ENCODE measurements at places on chromosomes 3 and 15.
A peak's percentile ranks its signal among the peaks of the same experiment; 100 is the strongest.

DNA sequence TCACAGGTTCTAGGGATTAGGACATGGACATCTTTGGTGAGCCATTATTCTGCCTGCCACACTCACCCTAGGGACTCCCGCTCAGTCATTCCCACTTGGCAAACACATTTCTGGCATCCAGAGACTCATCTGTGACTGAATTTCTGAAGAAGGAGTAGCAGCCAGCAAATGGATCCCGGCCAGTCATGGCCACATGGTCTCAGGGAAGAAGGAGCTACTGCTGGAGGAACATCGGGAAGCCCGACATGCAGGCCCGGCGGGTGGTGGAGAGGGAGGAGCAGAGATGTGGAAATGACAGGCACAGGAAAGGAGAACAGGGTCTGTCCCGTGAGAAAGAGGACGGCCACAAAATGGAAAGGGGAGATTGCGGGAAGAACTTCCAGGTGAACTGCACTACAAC, 65.4 kb downstream of the SEMA5B start:
- no peak for DNase-seq

GRCh38 chr3:169564883-169565282, 98.6 kb downstream of the MECOM start:
- DNase-seq: no peak

DNA sequence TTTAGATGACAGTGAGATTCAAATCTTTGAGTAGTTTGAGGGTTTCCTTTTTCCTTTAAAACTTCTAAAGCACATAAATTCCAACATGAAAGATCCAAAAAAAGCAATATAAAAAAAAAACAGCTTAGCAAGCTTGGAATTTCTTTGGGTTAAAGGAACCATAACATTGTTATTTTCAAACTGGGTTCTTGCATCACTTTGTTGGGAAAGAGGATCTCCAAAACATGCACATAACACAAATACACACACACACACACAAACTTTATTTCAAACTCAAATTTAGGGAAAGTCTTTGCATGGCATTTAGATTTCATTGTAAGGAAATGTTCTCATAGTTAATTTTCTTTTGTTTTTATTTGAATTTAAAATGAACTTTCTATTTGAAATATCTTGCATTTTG, 79.2 kb upstream of the COL8A1 start:
- DNase-seq: no peak

DNA sequence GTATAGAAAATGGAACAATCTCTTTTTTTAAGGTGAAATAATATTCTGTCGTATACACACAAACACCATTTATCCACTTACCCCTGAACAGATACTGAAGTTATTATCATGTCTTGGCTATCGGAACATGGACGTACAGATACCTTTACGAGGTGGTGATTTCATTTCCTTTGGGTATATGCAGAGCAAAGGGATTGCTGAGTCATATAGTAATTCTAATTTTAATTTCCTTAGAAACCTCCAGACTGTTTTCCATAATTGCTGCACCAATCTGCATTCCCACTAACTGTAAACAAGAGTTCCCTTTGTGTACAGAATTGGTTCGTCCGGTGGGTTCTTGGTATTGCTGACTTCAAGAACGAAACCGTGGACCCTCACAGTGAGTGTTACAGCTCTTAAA, 179.4 kb downstream of the SHOX2 start:
- no peak for DNase-seq

- no peak for DNase-seq
Measured at GRCh38 chr3:132783152-132783551, 60.9 kb upstream of the NPHP3 start.

DNA sequence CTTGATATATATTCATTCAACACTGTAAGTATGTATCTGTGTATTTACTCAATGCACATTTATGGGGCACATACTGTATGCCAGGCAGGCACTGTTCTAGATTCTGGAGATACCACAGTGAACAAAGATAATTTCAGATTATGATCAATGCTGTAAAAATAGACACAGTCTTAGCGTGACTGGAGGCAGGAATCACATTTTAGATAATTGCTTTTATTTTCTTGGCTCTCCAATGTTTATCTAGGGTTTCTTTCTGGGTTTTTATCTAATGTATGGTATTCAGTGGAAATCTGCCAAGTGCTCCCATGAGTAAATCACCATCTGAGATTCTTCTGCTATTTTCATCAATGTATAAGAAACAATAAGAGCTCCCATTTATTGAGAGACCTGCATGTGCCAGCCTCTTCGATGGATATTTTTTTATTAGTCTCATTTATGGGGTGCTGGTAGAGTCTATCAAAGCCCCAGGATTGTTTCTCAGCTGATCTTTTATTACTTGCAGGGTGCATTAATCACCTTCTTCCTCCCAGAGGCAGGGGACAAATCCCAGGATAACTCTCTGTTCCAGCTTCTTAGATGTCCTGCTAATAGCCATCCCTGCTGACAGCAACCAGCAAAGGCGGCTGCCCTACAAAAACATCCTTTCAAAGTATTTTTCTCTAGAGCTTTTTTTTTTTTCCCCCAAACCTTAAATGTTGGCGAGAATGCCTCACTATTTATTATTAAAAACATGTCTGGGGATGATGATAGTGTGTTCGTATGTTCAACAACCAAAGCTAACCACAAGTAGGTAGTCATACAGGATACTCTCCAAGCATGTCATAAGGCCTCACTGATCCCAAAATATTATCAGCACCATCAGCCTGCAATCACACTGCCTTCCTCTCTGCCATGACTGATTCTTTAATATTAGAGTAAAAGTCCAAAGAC, 331.0 kb upstream of the RASGRP1 start:
- DNase-seq: no peak

DNA sequence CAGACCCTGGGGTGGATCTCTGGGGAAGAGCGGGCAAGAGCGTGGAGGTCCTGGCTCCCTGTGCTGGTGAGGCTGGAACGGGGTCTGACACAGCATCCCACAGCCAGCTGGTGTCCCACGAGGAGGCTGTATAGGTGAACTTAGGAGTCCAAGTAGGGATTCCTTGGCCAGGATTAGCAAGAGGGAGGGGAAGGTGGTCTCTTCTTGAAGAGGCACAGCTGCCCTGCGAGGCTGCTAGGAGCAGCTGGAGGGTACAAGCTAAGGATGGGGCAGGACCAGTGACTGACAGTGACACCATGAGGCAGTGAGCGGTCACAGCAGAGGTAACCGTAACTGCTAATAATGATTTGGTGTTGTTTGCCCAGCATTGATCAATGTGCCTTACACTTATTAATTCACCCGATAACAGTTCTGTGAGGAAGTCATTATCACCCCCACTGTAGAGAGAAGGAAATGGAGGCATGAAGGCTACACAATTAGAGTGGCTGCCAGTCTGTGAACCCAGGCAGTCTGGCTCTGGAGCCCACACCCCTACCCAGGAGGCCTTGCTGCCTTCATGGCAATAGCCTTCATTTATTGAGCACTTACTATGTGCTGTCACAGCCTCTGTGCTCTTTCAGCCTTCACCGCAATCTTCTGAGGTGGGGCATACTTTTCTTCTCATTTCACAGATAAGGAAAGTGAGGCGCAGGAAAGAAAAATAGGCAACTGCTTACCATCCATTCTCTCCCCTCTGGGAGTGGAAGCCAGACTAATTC, 59.4 kb downstream of the TMEM44 start:
- DNase-seq: peak; percentile 68

DNA sequence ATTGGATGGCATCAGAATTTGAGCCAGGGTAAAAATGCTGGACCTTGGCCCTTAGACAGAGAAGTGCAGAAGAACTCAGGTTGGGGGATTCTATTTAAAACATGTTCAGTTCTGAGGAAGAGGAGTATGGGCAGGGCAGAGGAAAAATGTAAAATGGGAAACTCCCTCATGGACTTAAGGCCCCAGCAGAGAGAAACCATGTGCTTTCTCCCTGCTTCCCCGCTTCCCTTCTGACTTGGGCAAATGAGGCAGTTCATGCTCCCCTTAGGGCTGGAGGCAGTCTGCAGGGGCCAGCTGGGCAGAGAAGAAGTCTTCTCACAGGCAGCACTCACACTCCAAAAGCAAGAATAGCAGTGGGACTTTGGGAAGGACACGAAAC, 9.9 kb upstream of the NUDT16 start:
- no peak for DNase-seq

DNA sequence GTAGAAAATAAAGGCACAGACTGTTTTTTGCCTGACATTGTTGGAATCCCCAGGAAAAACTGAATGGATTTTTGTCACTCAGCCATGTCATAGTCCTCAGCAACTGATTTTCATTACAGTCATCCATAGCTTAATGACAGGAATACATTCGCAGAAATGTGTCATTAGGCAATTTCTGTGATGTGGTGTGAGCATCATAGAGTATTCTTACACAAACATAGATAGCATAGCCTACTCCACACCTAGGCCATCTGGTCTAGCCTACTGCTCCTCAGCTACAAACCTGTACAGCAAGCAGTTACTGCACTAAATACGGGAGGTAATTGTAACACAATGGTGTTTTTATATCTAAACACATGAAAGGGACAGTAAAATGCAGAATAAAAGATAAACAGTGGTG, 34.4 kb upstream of the FBN1 start:
- DNase-seq: no peak

GRCh38 chr3:196639483-196640296, at the start of gene NRROS:
Gene NRROS, plus strand, starts transcription at chr3:196639694. Its CDS starts 14,846 bp downstream, at chr3:196654540.
- DNase-seq: peak; percentile 76

GRCh38 chr3:53226841-53227407, 28.9 kb downstream of the TKT start:
- DNase-seq: no peak

DNA sequence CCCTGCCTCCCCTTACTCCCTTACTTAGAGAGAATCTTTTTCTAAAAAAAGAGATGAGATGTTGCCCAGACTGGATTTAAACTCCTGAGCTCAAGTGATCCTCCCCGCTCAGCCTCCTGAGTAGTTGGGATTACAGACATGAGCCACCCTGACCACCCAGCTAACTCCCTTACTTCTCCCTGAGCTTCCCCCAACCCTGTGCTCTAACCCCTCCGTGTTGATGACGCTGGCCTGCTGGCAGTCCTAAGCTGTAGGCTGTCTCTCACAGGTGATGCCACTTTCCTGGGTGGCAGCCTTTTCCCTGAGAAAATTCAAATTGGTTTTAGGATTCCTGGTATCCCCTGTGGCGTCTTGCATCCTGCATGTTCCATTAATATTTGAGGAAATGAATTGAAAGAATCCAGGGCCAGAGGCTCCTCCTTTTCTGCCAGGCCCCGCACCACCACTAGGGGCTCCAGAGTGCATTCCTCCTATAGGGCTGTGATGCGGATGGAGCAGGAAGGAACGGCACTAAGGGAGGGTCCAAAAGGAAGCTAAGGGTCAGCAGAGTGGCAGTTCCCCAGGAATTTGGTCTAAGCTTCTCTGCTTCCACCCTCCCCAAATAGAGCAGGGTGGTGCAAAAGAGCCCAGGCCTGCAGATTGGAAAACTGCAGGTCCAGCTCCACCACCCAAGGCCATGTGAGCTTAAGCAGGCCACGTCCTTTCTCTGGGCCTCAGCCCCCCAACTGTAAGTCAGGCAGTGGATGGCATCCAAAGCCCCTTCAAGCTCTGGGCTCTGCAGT, 101.1 kb downstream of the DAPK2 start:
- peak; percentile 81 for DNase-seq

GRCh38 chr15:66704803-66705153, 2.7 kb downstream of the SMAD6 start:
- no peak for DNase-seq

DNA sequence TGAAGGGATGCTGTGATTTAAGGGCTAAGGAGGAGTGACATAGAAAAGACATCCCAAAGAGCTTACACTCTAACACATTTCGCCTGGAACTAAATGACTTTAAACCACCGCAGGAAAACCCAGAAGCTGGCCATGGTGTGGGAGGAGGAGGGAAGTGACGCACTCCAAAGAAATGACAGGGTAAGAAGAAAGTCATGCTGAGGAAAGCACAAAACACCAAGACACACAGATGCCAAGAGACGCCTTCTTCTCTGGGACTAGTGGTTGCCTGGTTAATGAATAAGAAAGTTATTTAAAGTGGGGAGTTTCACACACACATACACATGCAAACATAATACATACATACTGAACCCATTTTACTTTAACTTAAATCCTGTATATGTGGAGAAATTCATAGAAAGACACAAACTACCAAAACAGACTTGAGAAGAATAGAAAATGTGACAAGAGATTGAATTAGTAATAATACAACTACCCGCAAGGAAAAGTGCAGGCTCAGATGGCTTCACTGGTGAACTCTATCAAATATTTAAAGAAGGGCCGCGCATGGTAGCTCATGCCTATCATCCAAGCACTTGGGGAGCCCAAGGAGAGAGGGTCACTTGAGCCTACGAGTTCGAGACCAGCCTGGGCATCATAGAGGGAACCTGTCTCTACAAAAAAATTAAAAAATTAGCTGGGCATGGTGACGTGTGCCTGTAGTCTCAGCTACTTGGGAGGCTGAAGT, 125.5 kb downstream of the NSMCE3 start:
- peak; percentile 40 for DNase-seq

DNA sequence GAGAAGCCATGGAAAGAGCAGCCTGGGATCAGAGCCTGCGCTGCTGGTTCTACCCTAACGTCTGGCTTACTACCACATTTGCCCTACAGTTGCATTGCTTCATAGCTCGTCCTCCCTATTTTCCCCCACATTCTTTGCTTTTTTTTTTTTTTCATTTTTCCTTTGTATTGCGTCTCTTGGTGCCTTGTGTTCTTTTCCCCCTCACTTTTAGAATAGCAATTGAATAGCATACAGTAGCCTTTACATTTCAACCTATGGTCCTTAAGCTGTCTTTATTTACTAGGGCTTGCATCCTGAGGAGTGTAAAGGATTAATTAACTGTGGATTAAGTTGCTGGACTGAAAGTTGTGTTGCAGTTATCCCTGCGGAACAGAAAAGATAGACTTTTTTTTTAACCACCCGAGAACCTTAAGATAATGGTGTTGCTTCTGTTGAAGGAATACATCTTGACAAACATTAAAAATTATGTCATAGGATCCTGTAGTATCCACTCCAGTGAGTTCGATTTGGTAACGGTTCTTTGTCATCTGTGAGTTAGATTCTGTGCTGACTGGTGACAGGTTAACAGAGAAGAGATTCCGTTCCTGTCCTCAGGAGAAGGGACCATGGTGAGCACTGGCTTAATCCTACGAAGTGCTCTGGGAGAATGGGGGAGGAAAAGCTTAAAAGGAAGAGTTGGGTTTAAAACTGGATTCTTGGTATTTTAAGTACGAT, 417.4 kb upstream of the NAALADL2 start:
- DNase-seq: no peak

- DNase-seq: peak; percentile 56
Measured at GRCh38 chr15:73873889-73874511, 636 bp downstream of the TBC1D21 start.

DNA sequence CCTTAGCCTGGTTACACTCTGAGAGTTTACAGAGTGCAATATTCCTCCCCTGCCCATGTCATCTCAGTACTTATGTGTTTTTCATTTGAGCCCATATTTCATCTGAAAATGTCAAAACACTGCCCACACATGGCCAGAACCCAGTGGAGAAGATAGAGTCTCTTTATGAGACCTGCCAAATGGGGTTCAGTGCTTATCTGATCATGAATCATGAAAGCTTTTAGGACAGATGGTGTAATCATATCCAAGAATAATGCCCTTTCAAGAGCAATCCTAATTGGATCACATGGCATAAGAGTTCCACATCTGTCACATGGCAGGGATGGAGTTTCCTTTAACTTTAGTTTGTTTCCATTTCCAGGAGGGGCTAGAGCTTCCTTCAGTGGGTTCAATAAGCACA, 77.2 kb upstream of the AGBL1 start:
- DNase-seq: no peak

Data from islet precursor cell (in vitro differentiated cells).